Head of caudate nucleus (tissue), 42 donors: ENCODE measurements at places on chromosomes 3 and 15.

GRCh38 chr3:193727089-193727488 is 134.1 kb downstream of the OPA1 start:
- no peak for DNase-seq

DNA sequence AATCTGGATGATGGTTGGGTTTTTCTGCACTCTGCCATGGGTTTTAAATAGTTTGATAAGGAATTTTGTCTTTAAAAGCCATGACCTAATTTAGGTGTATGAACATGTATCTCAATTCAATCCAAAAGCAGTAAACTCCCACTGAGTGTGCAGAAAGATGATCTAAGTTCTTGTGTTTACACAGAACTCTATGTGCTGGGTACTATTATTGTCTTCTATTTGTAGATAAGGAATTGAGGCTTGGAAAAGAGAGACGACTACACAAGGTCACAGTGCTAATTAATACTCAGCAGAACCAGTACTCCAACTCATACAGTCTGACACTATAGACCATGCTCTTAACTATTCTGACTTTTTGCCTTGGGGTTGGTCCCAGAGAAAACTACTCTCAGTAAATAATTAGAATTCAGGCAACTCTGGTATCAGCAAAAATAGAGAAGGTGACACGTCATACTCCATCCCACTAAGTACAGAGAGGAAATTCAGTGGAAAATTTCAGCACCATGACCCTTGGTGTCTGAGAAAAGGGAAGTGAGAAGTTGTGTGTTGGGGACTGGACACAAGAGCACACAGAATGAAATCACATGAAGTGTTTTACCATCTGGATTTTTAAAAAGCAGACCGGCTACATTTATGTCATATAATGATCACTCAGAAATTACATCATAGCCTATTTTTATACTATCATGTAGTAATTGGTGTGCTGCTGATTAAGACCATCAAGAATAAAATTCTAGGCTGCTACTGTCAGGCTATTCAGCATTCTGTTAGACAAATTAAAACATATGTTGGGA is 18.3 kb upstream of the MYH15 start:
- no peak for DNase-seq

GRCh38 chr3:186247821-186248814 is 113.9 kb downstream of the DGKG start:
- no peak for DNase-seq

DNA sequence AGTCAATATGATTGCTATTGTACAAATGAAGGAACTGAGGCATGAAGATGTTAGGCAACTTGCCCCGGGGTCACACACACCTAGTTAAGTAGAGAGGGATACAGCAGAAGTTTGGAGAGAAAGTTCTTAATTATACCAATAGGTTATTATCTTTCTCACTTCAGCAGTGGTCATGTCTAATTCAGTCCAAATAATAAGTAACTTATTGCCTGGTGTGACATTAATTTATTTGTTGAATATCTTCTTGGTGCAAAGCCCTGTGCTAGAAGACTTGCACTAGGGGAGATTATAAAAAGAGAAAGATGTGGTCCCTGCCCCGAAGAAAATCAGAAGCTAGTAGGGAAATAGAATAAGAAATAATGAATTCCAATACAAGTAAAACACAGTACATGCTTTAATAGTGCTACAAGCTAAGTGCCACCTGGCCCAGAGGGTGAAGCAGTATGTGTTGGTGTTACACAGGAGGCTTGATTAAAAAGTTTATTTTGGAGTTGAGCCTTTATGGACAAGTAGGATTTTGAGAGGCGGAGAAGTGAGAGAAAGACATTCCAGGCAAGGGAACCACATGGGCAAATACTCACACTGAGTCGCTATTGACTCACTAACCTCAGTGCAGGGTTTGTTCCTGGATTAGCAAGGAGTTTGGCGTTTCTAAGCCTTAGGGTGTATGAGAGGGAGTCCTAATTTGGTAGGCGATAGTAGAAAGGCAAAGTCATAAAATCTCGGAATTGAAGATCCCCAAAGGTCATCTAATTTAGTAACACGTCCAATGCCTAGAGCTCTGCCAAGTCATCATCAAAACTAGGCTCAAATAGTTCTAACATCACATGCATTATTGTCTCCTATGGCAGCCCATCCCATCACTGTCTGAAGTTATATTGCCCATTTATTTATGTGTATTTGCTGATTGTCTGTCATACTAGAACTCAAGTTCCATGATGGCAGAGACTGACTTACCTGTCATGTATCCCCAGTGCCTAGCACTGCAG is 19.2 kb upstream of the GSK3B start:
- no peak for DNase-seq

DNA sequence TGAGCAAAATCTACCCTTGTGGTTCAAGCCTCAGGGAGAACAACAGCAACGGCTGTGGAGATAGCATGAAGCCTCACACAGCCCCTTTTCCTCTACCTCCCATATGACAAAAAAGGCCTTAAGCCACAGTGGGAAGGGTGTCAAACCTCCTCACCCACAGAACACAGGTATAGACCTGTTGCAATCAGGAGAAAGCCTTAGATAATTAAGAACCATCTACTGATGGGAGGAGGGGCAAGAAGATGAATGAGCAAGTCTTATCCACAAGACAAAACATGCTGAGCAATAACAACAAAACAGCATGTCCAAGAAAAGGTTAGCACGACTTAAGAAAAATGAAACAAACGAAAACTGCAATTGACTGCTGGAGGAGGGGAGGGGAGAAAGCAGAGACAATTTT is 272.9 kb upstream of the BCHE start:
- no peak for DNase-seq

GRCh38 chr3:124444075-124444474 is 286.2 kb upstream of the UMPS start:
- no peak for DNase-seq

DNA sequence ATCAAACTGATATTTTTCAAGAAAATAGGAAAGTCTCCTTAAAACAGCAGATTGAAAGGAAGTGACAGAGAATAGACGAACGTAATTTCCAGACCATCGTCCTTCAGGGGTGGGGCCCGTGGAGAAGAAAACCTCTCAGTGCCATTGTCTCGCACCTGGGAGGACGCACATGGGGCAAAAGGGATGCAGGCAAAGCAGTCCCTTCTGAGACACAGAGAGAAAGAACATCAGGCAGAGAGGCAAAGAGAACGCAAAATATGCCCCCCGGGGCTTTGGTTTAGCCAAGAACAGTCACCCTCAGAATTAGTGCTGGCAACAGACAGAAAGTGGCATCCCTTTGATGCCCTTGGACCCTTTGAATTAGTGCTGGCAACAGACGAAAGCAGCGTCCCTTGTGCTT is 37.0 kb downstream of the MUC20 start:
- DNase-seq = no peak

GRCh38 chr3:52097851-52098507 is 41.6 kb upstream of the DUSP7 start:
- no peak for DNase-seq

DNA sequence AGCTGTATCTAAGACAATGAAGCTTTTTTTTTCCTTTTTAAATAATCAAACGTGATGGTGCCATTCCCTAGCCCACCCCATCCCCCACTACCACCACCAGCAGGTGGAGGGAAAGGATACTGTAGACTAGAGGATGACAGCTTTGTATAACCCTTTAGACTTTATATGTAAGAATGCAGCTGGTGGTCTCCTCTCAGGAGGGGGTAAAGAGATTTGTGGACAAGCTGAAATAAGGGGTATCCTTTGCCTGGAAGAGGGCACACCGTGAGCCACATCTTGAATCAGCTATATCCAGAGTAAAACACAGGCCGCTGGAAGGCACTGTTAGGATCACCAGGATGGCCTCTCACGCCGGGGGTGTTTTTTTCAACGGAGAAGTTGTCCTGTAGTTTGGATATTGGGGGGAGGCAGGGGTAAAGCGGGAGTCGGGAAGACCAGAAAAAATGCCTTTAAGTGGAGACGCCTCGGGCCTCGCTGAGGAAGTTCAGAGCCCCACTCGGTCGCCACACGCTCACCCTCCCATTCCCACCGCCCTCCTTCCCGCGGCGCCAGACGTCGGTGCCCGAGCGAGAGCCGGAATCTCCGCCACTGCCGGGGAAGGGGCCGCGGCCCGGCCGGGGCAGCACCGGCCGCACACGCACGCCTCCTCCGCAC is 986 bp downstream of the KPNA4 start:
- DNase-seq = peak; percentile 23

DNA sequence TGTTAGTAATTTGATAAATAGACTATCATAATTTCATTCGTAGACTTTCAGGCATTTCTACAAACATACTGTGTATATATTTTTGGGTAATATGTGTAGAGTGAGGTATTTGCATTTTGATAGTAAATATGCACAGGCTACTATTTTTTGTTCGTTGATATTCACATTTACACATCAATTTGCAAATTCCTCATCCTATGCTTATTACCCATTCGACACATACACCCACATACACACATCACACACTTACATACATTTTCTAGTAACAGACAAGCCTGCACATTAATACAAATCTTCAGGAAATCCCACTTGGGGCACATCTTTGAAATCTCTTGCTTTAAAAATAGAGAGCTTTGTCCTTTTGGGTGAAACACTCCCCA is 127.9 kb upstream of the FEZF2 start:
- DNase-seq = no peak

DNA sequence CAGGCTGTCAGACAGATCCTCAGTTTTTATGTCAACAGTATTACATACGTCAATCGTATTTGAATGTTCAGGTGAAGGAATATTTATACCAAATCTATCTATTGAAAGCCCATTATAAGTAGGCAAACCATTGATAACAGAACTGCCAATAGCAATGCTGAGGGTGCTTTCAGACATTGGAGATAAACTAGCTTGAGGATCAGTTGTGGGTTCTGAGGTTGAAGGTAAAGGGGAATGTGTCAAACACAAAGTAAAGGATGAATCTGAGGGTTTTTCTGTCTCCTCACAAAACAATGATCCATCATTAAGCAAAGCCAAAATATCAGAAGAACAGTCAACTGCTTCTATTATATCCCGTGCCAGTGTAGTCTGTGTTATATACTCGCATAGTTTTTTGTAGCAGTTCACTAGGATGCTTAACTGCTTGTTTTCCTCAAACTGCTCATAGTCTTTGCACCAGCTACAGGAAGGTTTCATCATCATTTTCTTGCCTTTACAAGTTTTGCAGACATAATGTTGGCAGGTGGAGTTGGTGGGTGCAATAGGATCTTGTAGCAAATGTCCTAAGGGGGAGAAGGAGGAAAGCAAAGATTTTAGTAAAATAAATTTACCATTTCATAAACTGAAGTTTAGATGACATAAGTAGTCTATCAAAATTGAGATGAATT is 43.8 kb downstream of the MSL2 start:
- DNase-seq = no peak
